Thyroid gland (tissue), 4 donors: ENCODE measurements at places on chromosomes 4 and X. TPM values are rescaled to one million over a fixed set of nuclear protein-coding genes. Genes with fewer than 3 reads are reported as not detected.
A peak's percentile ranks its signal among the peaks of the same experiment; 100 is the strongest.

DNA sequence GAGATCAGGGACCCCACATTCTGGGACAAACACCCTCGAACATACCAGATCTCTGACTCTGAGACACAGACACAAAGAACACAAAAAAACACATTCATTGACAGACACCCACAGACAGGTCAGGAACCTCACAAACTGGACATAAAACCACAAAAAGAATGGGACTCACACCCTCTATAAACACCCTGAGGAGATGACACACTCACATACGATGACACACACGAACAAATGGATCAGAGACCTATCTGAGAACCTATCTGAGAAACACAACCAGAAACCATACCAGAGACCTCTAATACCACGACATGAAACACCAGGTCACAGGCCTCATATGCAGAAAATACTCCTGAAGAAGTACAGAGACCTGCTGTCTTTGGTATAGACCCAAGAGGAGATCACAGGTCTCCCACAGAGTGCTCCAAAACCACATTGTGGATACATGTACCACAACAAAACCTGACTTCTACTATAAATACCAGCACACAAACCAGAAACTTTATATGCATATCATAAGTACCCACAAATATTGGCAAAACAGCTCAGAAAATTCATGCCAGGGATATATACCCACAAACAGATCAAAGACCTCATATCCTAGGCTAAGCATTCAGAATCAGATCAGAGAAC lies 19.5 kb downstream of the SUV39H1 start:
- no peaks in the 10 kb centered on the region for H3K4me1 ChIP-seq
- H3K27ac ChIP-seq: no peak overlapping the region
- no peak for DNase-seq

GRCh38 chrX:39443240-39443639 lies 642.0 kb downstream of the MID1IP1 start:
- H3K4me3 ChIP-seq: no peak overlapping the region
- peaks cover 4% of the 10 kb centered on the region for H3K4me1 ChIP-seq
- H3K36me3 ChIP-seq: no peaks in the 10 kb centered on the region
- DNase-seq: no peak
- no peaks in the 10 kb centered on the region for H3K27me3 ChIP-seq
- no peak overlapping the region for H3K27ac ChIP-seq

DNA sequence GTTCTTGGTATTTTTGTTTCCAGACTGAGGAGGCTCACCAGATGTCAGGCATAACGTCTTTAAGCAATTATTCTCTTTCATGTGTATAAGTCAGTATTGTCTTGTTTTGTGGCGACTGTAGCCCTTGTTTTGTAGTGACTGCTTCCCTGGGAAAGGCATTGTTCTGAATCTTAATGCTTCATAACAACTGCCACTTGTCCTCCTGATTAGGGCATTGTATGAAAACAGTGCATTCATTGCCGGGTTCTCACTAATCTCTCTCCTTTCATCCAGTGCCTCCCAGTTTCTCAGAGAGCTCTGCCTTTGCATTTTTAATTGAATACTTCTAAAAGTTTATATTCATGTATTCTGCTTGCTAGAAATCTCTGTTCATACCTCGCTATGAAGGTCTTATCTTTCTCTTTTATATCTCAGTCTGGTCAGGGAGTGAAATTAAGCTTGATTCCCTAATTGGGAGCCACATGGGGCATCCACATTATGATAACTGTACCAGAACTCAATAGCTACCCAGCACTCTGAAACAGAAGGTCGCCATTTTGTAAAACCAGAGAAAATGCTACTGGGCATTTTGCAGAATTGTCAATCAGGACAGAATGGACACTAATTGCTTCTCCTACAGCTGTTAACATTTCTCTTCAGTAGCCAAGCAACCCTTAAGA lies 149.8 kb downstream of the GBA3 start:
- no peaks in the 10 kb centered on the region for H3K36me3 ChIP-seq
- no peak for DNase-seq

- no peak overlapping the region for H3K27ac ChIP-seq
- H3K4me1 ChIP-seq: peaks cover 6% of the 10 kb centered on the region
- no peaks in the 10 kb centered on the region for H3K27me3 ChIP-seq
- no peak overlapping the region for H3K4me3 ChIP-seq
Measured at GRCh38 chr4:109990261-109991257, 77.9 kb downstream of the EGF start.

DNA sequence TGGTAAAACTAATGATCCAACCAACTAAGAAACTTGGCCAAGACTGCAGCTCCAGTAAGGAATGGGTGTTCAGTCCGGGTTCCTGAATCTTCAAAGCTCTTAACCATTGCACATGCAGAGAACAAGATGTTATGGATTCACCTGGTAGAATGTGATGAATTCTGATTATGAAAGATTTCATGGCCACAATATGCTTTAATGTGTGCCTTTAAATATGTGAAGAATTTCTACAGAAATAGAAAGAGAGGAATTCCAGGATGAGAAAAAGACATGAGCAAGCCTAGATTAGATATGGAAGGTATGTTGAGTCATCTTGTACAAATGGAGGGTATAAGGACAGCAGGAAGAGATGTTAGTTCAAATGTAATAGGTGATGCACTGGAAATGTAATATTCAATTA lies 472.2 kb upstream of the TENM3 start:
- H3K4me3 ChIP-seq: no peak overlapping the region
- no peak overlapping the region for H3K27ac ChIP-seq
- H3K36me3 ChIP-seq: no peaks in the 10 kb centered on the region
- no peaks in the 10 kb centered on the region for H3K27me3 ChIP-seq
- H3K4me1 ChIP-seq: no peaks in the 10 kb centered on the region

DNA sequence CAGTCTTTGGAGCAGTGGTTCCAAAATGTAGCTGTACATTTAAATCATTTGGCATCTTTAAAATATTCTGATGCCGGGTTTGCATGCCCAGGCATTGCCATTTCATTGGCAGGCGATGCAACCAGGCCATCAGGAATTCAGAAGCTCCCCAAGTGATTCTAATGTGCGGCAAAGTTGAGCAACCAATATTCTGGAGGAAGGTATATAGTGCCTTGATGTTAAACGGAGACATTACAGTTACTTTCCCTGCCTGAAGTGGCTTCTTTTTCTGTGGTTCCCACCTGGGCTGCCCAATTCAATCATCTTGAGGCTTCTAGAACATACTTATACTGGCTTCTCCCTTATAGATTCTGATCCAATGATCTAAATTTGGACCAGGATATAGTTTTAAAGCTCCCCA lies 68.7 kb upstream of the PGM2 start:
- no peaks in the 10 kb centered on the region for H3K36me3 ChIP-seq
- DNase-seq: no peak
- H3K27me3 ChIP-seq: no peaks in the 10 kb centered on the region
- no peak overlapping the region for H3K27ac ChIP-seq
- no peak overlapping the region for H3K4me3 ChIP-seq
- no peaks in the 10 kb centered on the region for H3K4me1 ChIP-seq

LDOC1 gene
- total RNA-seq: 23.2 TPM

PTCHD1 gene
- 0.27 TPM for total RNA-seq

DNA sequence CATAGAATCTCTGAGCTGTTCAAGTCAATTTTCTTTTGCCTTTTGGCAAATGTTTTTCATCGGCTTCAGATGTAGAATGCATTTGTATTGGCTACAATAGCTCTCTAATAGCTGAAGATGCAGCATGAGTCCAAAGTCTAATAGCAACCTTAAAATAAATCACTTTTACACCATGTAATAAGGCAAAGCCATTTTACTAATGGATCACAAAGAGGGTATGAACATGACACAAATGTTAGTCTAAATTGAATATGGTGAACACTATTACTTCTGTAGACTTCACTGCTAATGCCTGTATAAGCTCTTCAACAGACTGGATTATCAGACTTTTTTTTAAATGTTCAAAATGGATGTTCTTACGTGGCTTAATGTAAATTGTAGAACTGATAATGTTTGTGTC lies 645.3 kb downstream of the TLL1 start:
- no peaks in the 10 kb centered on the region for H3K27me3 ChIP-seq
- no peaks in the 10 kb centered on the region for H3K36me3 ChIP-seq
- H3K27ac ChIP-seq: no peak overlapping the region
- no peak overlapping the region for H3K4me3 ChIP-seq
- H3K4me1 ChIP-seq: no peaks in the 10 kb centered on the region
- no peak for DNase-seq

DNA sequence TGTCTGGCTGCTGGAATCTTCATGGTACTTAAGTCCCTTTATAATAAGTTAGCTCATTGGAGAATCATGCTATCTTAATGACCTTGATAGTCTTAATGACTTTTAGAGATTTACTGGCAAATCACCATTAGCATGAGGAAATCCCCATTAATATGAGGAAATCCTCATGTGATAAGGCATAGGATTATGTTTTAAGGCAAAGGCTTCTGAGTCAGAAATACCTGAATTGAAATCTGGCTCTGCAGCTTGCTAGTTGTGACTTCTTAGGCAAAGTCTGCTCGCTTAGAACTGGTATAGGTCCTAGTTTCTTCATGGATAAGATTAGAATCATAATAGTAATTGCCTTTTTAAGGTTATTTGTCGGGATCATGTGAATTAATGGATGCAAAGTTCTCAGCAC lies 190.2 kb upstream of the BANK1 start:
- no peak for DNase-seq
- no peak overlapping the region for H3K4me3 ChIP-seq
- H3K27ac ChIP-seq: no peak overlapping the region
- no peaks in the 10 kb centered on the region for H3K36me3 ChIP-seq

ZNF157 gene
- total RNA-seq: 1.2 TPM

CSAG1 gene
- not detected for total RNA-seq

GRCh38 chr4:139443661-139444060 lies 10.3 kb upstream of the RAB33B start:
- no peaks in the 10 kb centered on the region for H3K4me1 ChIP-seq
- no peaks in the 10 kb centered on the region for H3K36me3 ChIP-seq
- DNase-seq: no peak
- H3K27ac ChIP-seq: no peak overlapping the region
- no peak overlapping the region for H3K4me3 ChIP-seq

- DNase-seq: no peak
- H3K27me3 ChIP-seq: no peaks in the 10 kb centered on the region
- H3K4me3 ChIP-seq: no peak overlapping the region
- no peaks in the 10 kb centered on the region for H3K4me1 ChIP-seq
- H3K27ac ChIP-seq: no peak overlapping the region
Measured at GRCh38 chrX:124373348-124373747, 27.0 kb downstream of the SH2D1A start.

- H3K4me3 ChIP-seq: no peak overlapping the region
- no peaks in the 10 kb centered on the region for H3K4me1 ChIP-seq
- no peaks in the 10 kb centered on the region for H3K36me3 ChIP-seq
- no peak overlapping the region for H3K27ac ChIP-seq
Measured at GRCh38 chr4:146763560-146763959, 124.9 kb downstream of the POU4F2 start.

HSFX3 gene
- not detected for total RNA-seq

GRCh38 chr4:98150092-98150761 lies 7.0 kb upstream of the STPG2 start:
- no peaks in the 10 kb centered on the region for H3K27me3 ChIP-seq
- DNase-seq: no peak
- no peak overlapping the region for H3K4me3 ChIP-seq
- H3K36me3 ChIP-seq: no peaks in the 10 kb centered on the region
- H3K27ac ChIP-seq: no peak overlapping the region

PIN4 gene
- total RNA-seq: 12.6 TPM

- H3K27me3 ChIP-seq: no peaks in the 10 kb centered on the region
- no peaks in the 10 kb centered on the region for H3K4me1 ChIP-seq
- no peak overlapping the region for H3K27ac ChIP-seq
- no peaks in the 10 kb centered on the region for H3K36me3 ChIP-seq
- no peak for DNase-seq
- no peak overlapping the region for H3K4me3 ChIP-seq
Measured at GRCh38 chr4:100062921-100063320, 112.8 kb upstream of the H2AZ1 start.

STPG2 gene
- total RNA-seq: 2.3 TPM

SPANXA2 gene
- not detected for total RNA-seq

- no peaks in the 10 kb centered on the region for H3K36me3 ChIP-seq
- DNase-seq: no peak
- H3K4me3 ChIP-seq: no peak overlapping the region
- no peaks in the 10 kb centered on the region for H3K27me3 ChIP-seq
Measured at GRCh38 chrX:21991504-21991903, 40.6 kb upstream of the PHEX start.

GRCh38 chr4:13920901-13921300 lies 293.4 kb upstream of the BOD1L1 start:
- H3K27ac ChIP-seq: no peak overlapping the region
- no peaks in the 10 kb centered on the region for H3K27me3 ChIP-seq
- no peaks in the 10 kb centered on the region for H3K4me1 ChIP-seq
- H3K36me3 ChIP-seq: no peaks in the 10 kb centered on the region

DNA sequence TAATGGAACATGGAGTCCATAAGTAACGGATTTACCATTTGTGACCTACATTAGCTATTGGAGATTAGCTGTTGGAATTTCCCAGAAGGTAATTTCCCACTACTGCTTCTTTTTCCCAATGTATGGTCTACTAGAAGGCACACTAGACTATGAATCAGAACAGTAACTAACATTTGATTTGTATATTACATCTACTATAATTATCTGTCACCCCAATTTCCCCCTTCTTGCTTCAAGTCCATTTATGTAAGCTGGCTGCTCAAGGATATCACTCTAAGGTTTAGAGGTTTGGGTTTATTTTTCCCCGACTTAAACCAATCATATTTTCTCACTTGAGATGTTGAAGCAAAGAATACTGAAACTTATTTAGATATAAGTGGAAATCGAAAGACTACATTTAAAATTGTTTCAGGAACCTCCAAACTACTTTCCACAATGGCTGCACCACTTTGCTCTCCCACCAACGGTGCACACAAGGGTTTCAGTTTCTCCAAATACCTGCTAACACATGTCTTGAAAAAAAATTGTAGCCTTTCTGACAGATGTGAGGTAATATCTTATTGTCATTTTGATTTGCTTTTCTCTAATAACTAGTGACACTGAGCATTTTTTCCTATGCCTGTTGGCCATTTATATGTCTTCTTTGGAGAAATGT lies 33.3 kb upstream of the H2AZ1 start:
- H3K27ac ChIP-seq: no peak overlapping the region
- no peaks in the 10 kb centered on the region for H3K27me3 ChIP-seq
- H3K36me3 ChIP-seq: no peaks in the 10 kb centered on the region
- DNase-seq: no peak
- H3K4me3 ChIP-seq: no peak overlapping the region

MAGEC3 gene
- not detected for total RNA-seq

DNA sequence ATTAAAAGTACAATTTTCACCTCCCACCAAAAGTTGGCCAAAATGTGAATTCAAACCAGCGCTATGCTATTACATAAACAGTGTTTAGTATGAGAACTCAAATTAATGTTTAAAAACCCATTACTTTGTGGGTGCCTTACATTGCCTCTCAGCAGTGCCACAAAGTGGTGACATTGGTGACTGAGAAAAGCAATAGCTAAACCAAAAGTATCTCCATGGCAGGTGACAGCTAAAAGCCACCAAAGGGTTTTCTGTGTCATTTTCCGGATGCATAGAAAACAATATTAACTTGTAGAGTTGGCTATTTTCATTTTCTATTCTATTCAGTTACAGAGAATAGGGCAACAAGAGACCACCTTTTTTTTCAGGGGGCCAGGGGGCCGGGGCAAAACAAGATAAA lies 261.2 kb downstream of the MAPK10 start:
- H3K36me3 ChIP-seq: no peaks in the 10 kb centered on the region
- H3K4me1 ChIP-seq: no peaks in the 10 kb centered on the region
- no peak for DNase-seq
- H3K27me3 ChIP-seq: no peaks in the 10 kb centered on the region

AMTN gene
- not detected for total RNA-seq

HSFX2 gene
- total RNA-seq: not detected

- H3K27ac ChIP-seq: peak overlapping the region; percentile 51
- peak; percentile 81 for DNase-seq
- peaks cover 27% of the 10 kb centered on the region for H3K4me1 ChIP-seq
Measured at GRCh38 chr4:82739287-82740190, 59.1 kb downstream of the SCD5 start.
